ENCODE measurements at places on chromosomes 16 and 17.
A peak's percentile ranks its signal among the peaks of the same experiment; 100 is the strongest.

DNA sequence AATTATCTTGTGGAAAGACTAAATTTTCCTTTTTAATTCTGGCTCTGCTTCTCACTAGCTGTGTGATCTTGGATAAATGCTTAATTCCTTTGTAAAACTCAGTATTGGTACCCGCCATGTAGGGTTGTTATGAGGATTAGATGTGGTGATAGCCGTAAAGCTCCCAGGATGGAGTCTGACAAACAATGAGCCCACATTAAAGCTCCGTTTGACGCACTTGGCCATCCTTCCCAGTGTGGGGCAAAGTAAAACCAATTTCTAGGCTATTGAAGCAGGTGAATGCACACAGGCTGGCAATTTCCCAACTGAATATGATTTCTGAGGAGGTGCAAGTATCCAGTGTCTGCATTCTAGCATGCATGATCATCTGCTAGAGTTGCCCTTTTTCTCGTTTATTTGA, 123.6 kb downstream of the MRTFB start:
- DNase-seq, result no peak

DNA sequence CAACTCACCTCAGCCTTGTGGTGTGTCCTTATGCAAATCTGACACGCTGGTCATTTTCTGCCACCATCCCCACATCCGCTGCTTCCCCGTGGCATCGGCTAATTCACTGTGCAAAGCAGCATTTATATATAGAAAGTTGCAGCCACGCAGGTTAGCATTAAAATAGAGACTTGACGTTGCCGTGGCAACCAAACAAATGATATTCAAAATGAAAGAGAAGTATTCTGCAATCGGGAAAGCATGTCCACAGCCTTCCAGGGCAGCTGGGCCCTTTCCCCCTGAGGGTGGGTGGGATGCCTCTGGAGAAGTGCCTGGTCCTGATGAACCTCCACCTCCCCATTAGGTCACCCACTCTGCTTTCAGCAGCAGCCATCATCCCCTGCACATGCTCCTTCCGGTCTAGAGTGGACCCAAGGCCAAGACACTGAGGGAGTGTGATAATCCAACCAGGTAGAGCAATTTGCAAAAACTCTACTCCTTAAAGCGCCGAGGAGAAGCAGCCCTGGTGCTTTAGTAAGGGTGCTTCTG, 138.7 kb downstream of the GAS7 start:
- peak; percentile 48 for DNase-seq

DNA sequence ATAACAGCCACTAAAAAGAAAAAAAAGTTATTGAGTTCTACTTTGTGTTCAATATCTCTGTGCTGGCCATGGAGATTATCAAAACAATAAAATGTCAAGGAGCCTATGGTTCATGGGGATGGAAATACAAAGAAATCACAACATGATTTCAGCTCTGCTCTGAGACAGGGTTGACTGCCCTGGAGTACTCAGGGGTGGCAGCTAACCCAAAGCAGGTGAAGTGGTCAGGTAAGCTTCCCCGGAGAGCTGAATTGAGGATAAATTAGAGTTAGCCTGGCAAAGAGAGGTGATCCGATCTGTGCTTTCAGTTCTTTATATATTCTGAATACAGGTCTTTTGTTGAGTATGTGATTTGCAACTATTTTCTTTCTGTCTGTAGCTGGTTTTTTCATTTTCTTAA, 119.3 kb upstream of the TMEM97 start:
- no peak for DNase-seq

DNA sequence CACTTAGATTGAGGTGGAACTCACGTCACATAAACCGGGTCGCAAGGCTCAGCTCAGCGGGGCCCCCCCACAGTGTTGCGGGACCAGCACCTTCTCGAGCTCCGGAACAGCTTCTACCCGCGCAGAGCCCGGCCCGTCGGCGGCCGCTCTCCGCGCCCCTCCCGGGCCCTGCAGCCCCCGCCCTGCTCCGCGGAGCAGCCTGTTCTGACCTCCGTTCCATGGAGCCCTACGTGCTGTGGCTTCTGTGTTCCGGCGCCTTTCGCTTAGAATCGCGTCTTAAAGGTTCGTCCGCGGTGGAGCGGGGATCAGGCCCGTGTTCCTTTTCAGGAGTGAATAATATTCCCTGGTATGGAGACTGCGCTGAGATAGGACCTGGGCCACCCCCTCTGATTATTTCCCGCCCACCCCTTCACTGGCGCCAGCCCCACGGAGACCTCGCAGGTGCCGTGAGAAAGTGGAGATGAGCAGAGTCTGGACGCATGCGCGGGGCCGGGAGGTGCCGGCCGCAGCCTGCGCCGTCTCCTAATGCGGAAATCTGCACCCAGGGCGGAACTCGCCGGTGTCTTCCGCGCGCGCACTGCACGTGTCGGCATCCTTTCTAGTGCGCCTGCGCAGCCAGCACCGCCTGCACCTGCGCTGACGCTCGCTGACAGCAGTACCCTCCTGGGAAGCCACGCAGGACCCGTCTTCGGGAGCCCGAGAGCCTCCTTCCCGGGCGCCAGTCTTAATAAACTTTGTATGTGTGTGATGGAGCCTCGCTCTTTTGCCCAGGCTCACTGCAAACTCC, 30.9 kb downstream of the ZNF778 start:
- DNase-seq, result no peak
